Activated CD8-positive, alpha-beta memory T cell treated with anti-CD3 and anti-CD28 coated beads for 48 hours (primary cell): ENCODE measurements at places on chromosomes 1 and 21.

DNA sequence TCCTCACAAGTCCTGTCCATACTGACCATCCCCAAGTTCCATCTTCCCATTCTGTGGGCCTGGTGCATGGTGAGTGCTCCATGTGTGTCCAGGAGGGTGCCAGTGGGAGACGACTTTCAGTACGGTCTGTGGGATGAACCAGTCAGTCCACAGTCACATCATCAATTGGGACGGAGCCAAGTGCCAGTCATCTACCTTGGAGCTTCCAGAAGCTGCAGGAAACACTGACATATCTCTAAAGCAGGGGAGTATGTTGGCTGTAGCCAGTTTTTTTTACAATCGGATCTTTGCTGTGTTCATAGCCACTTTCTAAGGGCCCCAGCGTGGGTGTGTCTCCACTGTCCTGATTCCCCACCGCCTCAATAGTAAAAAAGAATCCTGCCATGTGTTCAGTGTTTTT lies 13.6 kb upstream of the TRIM17 start:
- DNase-seq, result no peak

GRCh38 chr1:109134423-109134822 lies 20.5 kb downstream of the ELAPOR1 start:
- no peak for DNase-seq

DNA sequence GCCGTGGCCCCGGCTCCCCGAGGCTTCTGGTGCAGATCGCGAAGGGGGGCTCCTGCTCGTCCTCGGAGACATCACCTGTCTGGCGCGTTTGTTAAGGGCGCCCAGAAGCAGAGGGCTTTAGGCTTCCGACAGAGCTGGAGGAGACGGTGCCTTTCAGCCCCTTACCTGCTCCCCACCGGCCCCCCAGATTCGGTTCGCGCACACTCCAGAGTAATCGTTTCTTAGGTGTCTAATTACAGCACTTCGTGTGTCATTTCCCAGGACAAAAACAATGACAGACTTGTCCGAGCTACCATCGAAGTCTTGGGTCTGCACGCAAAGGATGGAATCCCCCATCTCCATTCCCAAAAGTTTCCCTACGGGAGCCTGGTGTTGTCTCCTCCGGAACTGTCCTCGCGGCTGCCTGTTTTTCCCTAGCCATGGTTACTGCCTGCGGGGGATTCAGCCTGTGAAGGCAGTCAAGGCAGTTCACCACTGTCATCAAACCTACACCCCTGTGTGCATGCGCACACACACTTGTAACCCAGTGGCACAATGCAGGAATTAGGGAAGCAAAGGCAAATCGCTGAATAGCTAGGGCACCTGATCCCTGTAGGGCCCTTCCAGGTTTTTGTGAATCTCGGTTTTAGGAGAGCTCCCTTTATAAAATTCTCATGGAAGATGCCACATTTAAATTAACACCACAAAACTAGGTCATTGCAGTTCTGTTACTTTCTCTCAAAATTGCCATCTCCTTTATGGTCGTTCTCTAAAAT lies 738 bp upstream of the CDC42BPA start:
- DNase-seq, result no peak

DNA sequence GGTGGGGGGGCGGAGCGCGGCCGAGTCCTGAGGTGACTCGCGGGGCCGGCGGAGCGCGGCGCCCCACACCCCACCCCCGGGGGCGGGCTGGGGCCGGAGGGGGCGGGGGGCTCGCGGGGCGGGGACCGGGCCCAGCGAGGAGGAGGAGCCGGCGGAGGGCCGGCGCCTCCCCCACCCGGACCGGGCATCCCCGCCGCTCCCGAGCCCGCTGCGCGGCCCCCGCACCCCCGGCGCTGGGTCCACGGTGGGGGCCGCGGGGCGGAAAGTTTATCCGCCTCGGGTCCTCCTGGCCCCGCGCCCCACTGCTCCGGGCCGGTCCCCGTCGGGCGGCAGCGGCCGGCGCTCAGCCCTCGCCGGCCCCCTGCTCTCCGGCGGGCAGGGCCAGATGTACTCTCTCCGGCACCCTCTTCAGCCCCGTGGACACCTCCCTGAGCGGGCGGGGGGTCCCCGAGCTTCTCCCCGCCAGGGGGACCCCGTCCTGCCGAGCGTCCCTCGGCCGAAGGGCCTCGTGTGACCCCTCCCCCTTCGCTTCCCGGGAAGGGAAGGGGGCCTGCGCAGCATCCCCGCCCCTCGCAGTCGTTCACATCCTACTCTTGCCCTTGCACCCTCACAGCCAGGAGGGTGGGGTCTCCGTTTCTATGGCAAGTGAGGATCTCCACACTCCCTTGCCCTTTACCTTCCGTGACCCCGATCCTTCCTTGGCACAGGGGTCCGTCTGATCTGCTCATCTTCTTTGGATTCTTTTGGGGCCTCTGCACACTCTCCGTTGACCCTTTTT lies 663 bp downstream of the CAMTA1 start:
- DNase-seq, result peak; percentile 22
